G401 (cell line): ENCODE measurements at places on chromosomes 5 and 9. TPM values are rescaled to one million over a fixed set of nuclear protein-coding genes. Genes with fewer than 3 reads are reported as not detected.

GRCh38 chr5:72248410-72248981 lies 71.5 kb downstream of the MRPS27 start:
- DNase-seq = peak; percentile 69

DNA sequence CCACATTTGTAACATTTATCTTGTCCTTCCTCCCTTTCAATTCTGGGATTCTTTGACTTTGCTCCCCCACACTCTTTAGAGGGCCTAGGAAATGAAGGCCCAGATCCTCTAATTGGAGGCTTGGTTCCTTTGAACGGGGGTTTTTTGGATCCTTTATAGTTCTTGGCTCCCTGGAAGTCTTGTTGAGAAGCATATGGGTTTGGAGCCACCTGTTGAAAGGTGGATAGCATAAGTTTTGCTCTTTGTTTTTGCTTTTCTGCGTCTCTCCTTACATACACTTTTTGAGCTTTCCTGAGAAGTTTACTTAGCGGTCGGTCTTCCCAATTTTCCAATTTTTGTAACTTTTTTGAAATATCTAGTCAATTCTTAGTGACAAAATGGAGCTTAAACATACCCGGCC lies 17.8 kb downstream of the IFT74 start:
- no peak for DNase-seq

The AQP3 gene
- total RNA-seq = not detected in 2 replicates

DNA sequence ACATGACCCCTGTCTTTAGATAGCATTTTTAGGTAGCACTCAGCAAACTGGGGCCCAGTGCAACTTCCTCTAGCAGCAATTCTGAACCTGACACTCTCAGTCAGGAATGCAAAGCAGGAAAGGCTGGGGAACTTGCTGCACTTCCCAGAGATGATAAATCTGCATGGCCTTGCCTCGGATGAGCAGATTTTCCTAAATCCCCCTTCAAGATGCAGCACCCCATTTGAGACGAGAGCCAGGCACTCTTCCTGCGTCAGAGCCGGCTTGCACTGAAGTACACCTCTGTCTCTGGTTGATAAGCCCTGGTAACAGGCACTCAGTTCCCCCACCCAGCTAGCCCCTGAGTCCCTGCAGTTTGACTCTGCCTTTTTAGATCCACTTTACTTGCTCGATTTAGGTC lies 296.7 kb upstream of the PANK3 start:
- no peak for DNase-seq

DNA sequence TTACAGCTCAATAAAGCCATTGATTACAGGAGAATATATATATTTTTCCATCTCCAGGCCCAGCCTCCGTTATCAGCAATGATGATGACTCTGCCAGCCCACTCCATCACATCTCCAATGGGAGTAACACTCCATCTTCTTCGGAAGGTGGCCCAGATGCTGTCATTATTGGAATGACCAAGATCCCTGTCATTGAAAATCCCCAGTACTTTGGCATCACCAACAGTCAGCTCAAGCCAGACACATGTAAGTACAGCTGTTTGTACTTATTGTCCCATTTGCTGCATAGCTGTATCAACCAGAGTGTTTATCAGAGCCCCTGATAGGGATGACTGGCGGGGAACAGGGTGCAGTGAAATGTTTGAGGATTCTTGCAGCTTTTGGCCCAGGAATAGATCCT lies 197.7 kb downstream of the NTRK2 start:
- no peak for DNase-seq

GRCh38 chr9:36967997-36968396 lies 66.1 kb downstream of the PAX5 start:
- no peak for DNase-seq
